ENCODE measurements at places on chromosomes 11 and 22.

- DNase-seq: no peak
These were observed 680.5 kb upstream of the API5 start for GRCh38 chr11:42631220-42631843.

DNA sequence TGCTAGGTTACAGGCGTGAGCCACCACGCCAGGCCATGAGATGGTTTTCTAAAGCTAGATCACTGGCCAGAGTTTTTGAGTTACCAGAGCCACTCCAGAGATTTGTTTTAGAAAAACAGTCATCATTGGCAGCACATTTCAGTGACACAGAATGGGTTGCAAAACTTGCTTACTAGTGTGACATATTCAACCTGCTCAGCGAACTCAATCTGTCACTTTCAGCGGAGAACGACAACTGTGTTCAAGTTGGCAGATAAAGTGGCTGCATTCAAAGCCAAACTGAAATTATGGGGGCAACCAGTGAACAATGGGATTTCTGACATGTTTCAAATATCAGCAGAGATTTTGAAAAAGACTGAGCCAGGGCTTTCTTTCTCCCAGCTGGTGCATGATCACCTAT lies 456.3 kb upstream of the ISX start:
- no peak for DNase-seq

GRCh38 chr11:65640483-65641296 lies 2.8 kb downstream of the SIPA1 start:
- no peak for DNase-seq

DNA sequence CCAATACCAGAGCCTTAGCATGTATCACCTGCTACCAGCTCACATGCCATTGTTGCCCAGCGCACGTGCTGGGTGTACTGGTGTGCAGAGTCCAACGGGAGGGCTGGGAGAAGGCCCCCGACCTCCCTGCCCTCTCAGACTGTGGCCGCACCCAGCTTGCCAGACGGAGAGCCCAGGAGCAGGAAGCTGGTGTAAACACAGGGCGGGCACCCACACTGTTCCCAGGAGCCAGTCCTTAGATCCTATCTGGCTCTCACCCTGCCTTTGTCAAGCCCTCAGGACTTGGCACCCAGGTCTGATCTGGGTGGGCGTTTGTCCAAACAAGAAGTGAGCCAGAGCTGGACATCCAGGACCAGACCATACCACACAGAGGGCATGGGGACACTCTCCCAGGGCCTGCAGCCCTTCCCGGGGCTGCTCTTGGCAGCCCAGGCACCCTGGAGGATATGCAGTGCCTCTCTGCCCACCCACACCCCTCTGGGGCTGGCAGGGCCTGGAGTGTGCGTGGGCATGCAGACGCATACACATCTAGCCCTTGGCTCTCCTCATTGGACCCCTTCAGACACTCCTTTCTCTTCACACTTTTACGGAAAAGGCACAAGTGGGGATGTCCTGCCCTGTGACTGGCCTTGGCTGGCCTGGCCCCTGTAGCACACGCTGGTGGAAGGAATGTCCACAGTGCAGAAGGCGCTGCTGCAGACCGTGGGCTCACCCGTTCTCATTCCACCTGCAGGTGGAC lies 19.9 kb upstream of the CLDN5 start:
- DNase-seq: no peak

DNA sequence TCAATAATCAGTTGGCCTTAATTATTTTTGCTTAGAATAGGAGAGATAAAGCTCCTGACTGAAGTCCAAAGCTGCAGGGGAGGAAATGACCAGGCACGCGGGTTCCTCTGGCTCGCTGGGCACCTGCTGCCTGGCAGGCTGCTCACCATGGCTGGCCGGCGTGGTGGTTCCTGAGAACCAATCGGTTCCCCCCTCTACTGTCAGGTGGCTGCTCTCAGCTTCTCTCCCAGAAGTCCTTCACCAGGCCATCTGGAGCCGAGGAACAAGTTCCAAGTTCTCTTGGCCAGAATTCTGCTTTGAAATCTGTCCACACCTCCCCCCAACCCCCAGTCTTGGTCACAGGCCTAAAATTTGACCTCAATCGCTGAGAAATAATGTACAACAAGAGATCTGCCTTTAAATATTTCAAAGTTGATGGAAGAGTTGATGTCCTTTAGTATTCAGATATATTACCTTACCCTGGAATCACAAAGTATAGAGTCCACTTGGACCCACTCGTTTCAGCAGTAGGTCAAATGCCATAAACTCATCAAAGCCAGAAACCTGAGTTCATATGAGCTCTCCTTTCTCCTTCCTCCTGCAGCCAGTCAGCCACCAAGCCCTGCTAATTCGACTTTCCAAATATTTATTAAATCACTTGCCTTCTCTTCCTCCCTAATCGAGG lies 25.2 kb downstream of the EXPH5 start:
- no peak for DNase-seq

- DNase-seq: no peak
These were observed 13.7 kb upstream of the MPEG1 start for GRCh38 chr11:59226396-59226795.
